ENCODE measurements at places on chromosomes 3 and 15.

- no peak for DNase-seq
Observed at GRCh38 chr15:89551550-89551949, 23.7 kb upstream of the TICRR start.

- DNase-seq, result no peak
Observed at GRCh38 chr3:158267015-158267414, 157.1 kb downstream of the RSRC1 start.

GRCh38 chr3:18512007-18512406 lies 86.9 kb upstream of the SATB1 start:
- DNase-seq, result no peak

- DNase-seq, result no peak
Observed at GRCh38 chr3:71389911-71390573, 193.5 kb downstream of the FOXP1 start.

- no peak for DNase-seq
Observed at GRCh38 chr3:167679526-167679925, 25.8 kb upstream of the WDR49 start.

GRCh38 chr3:170079536-170080165 lies 41.9 kb downstream of the GPR160 start:
- no peak for DNase-seq

DNA sequence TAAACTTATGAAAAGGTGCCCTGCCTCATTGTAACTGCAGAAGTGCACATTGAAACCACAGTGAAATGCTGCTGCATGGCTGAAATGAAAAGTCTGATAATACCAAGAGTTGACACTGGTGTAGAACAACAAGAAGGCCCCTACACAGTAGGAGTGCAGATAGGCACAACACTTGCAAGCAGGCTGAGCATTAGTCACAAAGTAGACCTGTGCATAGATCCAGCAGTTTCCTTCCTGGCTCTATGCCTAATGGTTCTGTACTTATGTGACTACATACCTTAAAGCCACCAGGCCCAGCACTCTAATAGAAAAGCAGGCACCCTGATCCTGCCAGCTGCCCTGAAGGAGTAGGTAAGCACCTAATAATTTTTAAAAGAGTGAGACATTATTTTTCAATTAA lies 41.8 kb downstream of the PRR23E start:
- no peak for DNase-seq

GRCh38 chr3:125051715-125052581 lies 3.8 kb downstream of the HEG1 start:
- peak; percentile 67 for DNase-seq

DNA sequence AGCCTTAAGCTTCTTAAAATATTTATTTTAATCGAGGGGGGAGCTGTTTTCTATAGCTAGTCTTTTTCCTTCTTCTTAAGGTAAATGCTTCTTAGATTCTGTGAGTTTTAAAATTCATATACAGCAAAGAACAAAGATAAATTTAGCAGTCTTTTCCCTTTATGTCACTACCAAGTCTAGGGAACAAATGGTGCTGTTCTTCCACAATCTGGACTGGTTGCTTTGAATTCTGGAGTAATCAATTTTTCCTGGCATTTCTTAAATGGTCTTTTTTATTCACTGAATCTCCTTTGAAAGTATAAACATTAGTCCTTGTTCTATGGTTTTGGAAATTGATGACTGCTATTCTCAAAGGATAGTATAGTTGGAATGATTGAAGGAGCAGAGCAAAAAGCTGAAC lies 82.8 kb downstream of the CHL1 start:
- no peak for DNase-seq

GRCh38 chr3:139934613-139935015 lies 371 bp upstream of the CLSTN2 start:
- DNase-seq, result no peak

GRCh38 chr3:147680837-147681483 lies 271.8 kb downstream of the ZIC1 start:
- DNase-seq, result no peak

DNA sequence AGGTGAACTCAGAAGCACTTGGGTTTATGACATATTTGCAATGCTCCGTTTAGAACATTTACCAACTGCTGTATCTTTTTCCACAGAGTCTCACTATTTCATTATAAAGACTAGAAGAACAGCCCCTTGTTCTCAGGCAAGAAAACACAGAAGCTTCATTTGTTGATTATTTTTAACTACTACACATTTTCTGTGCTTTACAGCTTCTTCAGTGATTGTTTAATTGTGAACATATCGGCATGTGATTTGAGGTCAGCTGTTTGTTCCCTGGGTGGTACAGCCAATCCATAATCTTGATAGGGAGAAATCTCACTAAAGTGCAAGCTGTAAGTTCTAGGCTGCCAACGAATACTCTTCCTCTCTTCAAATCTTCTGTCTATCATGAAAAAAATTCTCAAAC lies 31.0 kb upstream of the DLG1 start:
- no peak for DNase-seq

- no peak for DNase-seq
Observed at GRCh38 chr15:101510212-101511197, 21.0 kb upstream of the PCSK6 start.

GRCh38 chr15:70748281-70748747 lies 15.0 kb downstream of the UACA start:
- DNase-seq, result no peak

GRCh38 chr3:29695201-29695600 lies 414.3 kb downstream of the RBMS3 start:
- no peak for DNase-seq

GRCh38 chr3:136021803-136022202 lies 56.3 kb downstream of the PPP2R3A start:
- DNase-seq, result no peak

GRCh38 chr15:85312486-85312885 lies 67.9 kb upstream of the AKAP13 start:
- DNase-seq, result no peak

GRCh38 chr15:93141371-93141794 lies 52.4 kb upstream of the RGMA start:
- no peak for DNase-seq

- no peak for DNase-seq
Observed at GRCh38 chr3:8336456-8336855, 165.2 kb upstream of the LMCD1 start.

- no peak for DNase-seq
Observed at GRCh38 chr15:34620814-34621213, 37.4 kb upstream of the GOLGA8B start.

DNA sequence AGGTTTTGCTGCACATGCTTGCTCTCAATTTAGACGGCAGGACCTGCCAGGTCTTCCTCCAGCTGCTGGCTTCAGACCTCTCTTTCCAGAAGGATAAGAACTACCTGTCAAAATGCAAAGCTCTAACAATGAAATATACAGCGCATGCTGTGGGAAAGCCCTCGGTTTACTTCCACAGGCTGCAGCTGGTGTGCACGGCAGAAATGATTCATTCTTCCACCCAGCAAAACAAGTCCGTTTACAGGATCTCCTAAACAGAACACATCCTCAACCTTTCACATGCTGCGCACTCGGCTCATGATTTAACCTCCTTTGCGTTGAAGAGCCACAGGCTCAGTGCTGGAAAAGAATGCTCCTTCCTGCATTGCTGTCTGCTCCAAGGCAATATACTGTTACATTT lies 92.4 kb upstream of the WNT5A start:
- no peak for DNase-seq

DNA sequence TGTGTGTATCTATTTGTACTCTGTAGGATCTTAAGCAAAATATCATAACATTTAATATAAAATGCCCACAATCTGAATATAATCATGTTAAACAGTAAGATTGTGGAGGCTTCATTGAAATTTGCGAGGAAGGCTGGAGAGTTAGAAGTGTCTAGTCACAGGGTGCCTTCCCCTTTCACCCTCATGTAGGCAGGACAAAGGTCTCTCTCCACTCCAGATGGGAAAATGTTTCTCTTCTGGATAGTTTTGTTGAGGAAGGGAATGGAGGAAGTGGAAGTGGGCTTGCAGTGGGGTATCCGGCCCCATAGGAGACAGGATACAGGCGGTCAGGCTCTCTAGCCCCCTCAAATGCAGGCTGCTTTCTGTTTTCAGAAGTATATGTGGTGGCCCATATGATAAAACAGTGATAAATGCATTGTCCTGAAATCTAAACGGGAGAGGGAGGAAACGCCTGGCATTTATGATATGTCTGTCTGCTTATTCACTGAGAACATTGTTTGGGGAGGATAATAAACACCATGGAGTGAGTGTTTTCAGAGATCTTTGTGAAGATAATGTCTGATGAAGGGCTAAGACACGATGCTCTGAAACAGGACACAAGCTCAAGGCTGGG lies 13.3 kb upstream of the MYZAP start:
- no peak for DNase-seq

DNA sequence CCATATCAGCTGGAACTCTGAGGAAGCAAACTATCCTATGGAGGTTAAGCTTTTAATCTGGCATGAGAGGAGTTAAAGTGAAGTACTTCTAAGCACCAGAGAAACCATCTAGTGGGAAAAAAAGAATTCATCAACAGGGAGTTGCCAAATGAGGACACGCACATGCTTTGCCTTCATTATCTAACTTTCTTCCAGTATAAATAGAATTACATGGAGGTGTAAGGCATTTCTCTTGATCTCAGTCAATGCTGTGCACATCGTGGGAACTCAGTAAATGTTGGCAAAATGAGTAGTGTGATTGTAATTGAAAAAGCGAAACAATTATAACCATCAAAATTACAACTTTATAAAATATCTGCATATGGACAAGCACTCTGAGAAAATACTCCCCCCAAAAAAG lies 8.0 kb upstream of the GSK3B start:
- DNase-seq, result no peak

DNA sequence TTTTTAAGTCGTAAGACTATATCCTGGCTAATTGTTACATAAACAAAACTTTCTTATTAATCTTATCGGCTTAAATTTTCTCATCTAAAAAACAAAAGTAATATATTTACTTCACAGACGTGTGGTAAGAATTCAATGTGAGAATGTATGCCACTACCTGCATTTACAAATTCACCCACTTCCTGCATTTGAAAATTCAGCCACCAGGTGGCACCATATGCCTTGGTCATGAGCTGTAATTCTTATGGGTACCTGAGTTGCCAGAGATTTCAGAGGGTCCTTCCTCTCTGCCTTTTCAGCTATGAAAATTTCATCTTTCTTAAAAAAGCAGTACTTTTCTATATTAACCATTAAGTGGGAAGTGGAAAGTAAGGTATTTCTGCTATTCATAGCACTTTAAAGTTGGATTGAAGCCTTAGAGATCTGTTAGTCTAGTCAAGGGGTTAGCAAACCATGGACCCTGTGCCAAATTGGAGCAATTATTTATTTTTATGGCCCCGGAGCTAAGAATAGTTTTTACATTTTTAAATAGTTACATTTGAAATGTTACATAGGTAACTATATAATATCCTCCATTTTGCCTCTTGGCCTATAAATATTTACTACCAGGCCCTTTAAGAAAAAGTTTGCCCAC lies 127.8 kb downstream of the HCN4 start:
- no peak for DNase-seq

GRCh38 chr3:194251891-194252560 lies 99.1 kb downstream of the CPN2 start:
- DNase-seq, result no peak

GRCh38 chr3:146187334-146187950 lies 26.5 kb upstream of the PLOD2 start:
- DNase-seq, result no peak

DNA sequence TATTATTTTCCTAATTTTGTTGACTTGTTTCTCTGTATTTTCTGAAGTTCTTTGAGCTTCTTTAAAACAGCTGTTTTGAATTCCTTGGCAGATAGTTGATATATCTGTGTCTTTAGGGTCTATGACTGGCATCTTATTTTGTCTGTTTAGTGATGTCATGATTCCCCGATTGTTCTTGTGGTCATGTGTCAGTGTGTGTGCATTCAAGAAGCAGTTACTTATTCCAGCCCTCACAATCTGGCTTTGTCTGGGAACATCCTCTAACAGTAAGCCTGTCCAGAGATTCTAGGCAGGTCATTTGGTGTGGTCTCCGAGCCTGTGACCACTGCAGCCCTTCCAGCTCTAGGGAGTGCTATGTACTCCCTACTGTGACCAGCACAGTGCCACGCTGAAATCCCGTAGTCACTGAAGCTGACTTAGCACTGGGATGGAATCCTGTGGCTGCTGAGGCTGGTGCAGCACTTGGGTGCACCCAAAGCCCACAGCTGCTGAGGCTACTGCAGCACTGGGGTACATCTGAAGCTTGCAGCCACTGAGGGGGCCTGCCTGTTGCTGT lies 6.7 kb downstream of the LNP1 start:
- DNase-seq, result no peak

DNA sequence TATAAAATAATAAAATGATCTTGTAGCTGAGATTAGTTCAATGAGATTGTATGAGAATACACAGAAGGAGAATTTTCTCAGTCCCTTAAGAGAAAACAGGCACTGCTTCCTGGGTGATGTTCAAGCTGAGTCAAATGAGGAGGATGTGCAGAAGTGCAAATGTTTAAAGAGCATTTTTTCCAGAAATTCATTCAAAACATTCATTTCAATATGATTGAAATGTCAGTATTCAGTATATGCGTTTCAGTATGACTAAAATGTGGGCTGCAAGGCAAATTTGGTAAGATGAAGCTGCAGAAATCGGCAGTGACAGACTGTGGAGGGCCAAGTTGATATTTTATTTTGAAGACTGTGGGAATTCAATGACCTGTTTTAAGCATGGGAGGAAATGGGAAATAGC lies 19.3 kb upstream of the PYDC2 start:
- no peak for DNase-seq

DNA sequence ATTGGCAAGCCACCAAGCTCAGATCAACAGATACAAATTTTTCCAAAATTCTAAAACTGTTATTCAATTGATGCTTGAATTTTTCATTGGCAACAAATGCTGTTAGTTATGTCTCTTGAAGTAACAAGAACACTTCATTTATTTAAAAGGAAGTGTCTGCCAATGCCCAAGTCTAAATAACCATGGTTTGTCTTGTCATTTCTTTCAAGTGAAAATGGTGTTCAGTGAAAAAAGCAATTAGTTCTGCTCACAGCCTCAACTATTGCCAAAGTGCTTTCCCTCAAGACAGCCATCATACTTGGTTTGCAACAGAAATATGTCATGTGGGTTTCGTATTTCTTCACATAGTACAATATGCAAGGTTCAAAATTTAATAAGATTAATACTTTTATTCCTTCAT lies 312.6 kb upstream of the LMCD1 start:
- DNase-seq, result no peak

- DNase-seq, result no peak
Observed at GRCh38 chr3:100553618-100554372, 55.6 kb upstream of the ADGRG7 start.

DNA sequence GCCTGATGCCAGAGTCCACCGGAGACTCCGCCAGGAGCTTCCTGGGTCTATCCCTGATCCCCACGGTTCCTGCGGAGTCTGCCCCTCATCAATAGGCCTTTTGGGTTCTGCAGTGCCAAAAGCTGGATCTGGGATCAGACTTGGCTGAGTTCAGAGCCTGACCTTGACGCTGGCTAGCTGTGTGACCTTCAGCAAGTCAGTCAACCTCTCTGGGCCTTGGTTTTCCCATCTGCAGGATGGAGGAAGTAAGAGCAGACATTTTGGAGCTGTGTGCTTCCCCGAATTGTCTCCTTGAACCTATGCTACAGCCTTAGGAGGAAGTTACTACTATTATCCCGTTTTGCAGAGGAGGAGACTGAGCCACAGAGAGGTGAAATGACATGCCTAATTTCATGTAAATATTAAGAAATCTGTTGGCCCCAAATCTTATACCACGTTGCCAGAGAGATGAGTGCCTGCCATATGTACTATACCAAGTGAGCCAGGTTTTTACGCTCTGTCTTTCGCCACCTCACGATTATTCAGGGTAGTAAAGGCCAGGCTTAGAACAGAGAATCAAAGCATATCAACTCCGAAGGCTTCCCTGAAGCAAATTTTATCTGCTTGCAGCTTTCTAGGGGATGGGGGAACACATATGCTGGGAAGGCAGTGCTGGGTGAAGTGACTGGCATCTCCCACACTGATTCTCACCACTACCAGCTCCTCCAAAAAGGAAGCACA lies 112.5 kb downstream of the SRGAP3 start:
- DNase-seq, result no peak
